Mesendoderm (in vitro differentiated cells): ENCODE measurements at places on chromosomes 13 and 19.

DNA sequence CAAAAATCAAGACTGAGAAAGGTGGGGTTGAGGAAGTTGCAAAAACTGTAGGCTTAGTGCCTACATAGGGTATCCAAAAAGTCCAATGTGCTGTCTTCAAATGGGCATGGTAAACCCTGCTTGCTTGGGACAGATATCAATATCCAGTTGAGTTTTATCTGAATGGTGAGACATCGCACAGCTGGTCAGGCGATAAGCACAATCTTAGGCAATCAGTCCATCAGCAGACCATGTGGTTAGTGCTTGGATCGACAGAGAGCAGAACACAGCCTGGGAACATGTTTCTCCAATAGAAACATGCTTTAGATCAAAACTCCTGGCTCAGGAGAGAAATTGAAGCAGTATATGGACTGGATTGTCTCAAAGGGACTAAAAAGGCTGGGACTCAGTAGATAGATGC, 151.3 kb upstream of the IPO5 start:
- DNase-seq, result peak; percentile 24

GRCh38 chr19:55305491-55305890, 19.6 kb downstream of the TMEM150B start:
- DNase-seq, result peak; percentile 70

DNA sequence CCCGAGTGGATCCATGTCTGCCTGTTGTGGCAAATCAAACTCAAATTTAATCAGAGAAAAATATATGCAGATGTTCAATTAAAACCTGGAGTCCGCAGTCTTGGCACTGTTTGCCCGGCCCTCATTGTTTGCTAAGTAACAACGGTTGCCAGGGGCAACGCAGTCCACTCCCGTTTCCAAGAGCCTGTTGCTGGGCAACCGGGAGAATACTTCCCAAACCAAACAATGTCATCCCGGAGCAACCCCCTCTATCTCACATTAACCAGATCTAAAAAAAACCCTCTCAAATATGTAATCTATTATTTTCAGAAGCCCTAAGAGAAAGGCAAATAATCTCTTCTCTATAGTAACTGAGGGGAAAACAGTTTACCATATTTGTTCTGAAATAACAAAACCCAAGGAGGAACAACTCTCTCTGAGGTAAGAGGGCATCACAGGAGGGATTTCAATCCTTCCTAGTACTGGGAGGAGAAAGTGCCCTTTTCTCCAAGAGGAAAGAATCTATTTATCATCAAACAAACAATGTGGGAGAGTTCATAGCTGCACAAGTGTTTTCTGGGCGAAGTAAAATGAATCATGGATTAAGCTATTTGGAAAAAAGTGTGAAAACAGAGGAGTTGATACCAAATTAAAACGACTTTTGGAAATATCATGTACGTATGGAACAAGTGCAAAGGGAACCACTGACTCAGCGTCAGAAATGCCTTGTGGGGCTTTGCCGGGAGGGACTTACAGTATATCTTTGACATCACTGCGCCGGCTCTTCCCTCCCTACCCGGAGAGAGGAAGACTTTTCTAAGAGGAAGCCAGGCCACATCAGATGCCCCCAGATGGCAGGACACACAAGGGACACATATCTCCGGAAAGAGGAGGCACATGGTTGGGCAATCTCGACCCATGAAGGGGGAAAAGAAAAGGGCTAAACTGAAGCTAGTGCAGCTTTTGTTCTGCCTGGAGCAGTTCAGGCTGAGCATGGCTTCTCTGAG, 43.3 kb downstream of the RFX2 start:
- DNase-seq, result peak; percentile 98

GRCh38 chr19:14472202-14472938, 2.8 kb downstream of the PTGER1 start:
- peak; percentile 79 for DNase-seq

GRCh38 chr13:87087741-87088140, 583.4 kb upstream of the SLITRK5 start:
- no peak for DNase-seq

GRCh38 chr19:28549680-28550277, 663.2 kb downstream of the UQCRFS1 start:
- DNase-seq, result no peak

- no peak for DNase-seq
These were observed 14.1 kb downstream of the PRR36 start for GRCh38 chr19:7859831-7860713.

DNA sequence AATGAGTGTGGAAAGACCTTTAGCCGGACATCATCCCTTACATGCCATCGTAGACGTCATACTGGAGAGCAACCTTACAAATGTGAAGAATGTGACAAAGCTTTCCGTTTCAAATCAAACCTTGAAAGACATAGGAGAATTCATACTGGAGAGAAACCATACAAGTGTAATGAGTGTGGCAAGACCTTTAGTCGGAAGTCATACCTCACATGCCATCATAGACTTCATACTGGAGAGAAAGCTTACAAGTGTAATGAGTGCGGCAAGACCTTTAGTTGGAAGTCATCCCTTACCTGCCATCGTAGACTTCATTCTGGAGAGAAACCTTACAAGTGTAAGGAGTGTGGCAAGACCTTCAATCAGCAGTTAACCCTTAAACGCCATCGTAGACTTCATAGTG, 11.7 kb upstream of the ZNF813 start:
- DNase-seq, result no peak

- peak; percentile 72 for DNase-seq
These were observed 58.4 kb upstream of the C13orf46 start for GRCh38 chr13:114032126-114032799.

DNA sequence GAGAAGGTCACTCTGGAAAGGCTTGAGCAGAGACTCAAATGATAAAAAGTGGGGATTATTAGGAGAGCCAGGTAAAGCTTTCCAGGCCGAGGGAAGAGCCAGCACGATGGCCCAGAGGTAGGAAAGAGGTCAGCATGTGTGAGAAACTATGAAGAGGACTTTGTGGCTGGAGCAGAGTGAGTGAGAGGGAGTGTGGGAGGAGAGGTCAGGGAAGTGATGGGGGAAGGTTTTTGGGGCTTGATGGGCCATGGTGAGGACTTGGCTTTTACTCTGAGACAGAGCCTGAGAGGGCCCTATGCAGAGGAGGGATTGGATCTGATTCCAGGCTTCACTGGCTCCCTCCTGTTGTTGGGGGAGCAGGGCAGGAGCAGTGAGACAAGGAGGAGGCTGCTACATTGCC, 5.3 kb downstream of the CATSPERG start:
- DNase-seq, result no peak

DNA sequence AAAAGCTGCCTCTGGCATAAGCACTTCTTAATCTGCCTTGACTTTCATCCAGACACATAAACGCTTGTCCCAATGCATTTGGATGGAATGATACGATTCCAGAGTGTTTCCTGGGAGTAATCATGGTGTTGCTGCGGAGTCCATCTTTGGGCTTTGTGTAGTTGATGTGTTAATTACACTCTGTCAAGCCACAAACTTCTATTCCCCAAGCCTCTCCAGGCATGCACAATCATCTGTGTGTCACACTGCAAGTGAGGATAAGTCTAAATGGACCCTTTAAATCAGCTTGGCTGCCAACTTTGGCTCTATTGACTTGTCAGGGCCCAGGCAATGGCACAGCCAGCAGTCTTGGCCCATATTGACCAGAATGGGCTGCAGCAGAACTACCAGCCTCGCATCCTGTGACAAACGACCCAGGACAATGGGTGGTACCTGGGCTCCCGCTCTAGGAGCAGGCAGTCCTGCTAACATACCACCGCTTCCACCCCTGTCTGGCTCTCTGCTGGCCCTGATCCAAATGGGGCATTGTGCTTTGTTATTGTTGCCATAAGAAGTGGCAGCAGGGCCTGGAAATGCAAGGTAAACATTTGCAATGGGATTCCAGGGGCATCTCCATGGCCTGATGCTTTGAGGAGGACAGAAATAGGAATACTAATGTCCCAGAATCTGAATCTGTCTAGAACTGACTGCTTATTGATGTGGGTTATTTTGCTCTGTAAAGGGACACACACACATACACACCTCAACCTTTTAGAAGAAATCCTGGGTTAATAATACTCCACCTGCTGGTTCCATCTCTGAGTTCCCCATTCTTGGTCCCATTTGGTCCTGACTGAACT, 127.2 kb downstream of the DNAJC15 start:
- DNase-seq, result no peak

DNA sequence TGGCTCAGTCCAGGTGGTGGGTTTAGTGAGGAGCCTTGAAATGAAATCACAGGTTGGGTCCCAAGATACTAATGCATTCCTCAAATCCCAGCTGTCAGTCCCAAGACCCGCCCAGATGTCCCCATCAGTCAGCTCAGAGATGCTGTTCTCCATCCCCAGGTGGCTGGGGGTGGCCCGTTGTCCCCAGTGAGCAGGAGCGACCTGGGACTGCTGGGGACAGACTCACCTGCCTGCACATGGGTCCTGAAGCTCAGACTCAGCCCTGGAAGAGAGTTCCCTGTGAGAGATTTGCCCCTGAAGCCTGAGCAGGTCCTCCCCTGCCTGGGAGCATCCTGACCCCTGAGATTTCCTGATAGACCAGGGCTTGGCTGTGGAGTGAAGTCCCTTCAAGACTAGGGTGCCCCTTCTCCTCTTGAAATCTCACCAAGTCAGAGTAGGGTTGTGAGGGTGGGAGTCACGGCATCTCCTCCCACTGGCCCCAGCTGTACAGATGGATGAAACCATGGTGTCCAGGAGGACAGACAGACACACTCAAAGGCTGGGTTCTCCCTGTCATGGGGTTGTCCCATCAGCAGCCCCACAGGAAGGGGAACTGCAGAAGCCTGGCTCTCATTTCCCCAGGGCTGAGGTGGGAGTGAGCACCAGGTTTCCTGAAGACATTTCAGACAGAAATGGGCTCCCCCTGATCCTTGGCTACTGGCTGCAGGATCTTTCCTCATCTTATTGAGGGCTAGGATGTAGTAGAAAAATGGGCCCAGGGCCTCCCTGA, 14.4 kb downstream of the LILRA5 start:
- no peak for DNase-seq

DNA sequence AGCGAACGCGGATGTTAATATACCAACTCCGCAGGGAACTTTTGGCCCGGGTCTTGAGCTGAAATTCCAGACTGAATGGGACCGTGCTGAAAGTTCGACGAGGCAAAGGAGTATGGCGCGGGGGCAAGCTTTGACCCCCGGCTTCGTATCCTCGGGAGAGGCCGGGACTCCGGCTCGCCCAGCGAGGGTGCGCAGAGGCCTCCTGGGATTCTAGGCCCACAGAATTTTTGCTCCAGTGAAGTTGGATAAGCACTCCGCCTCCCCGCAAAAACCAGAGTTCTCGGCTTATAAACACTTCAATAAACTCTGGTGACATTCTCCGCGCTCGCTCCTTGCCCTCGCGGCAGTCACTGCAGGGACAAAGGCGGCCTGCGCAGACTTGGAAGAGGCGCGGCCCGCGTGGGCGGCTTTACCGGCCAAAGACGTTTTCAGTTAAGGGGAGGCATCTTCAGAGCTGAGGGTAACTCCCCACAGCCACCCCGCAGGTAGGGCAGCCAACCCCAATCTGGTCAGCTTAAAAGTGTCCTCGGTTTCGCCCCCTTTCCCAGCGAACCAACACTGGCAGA, 112.6 kb downstream of the KCNRG start:
- peak; percentile 46 for DNase-seq

- no peak for DNase-seq
These were observed 759.2 kb upstream of the SLITRK1 start for GRCh38 chr13:84641491-84641890.
